ENCODE measurements at places on chromosomes 4 and X.

DNA sequence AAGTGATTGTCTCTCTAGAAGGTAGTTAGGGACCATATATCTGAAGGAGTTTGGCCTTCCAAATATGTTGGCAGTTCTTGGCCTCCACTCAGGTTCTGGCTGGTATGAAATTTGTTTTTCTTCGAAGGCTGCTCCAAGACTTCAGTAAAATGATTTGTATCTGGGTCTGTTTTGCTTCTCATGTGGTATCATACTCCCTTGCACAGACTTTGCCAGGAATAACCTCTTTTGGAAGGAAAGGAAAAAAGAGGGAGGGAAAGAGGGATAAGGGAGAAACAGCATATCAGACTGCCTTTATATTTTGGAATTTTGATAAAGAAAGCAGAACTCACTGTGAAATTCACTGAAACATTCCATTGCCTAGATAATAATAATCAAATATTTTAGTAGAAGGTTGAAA lies 242.1 kb upstream of the HHIP start:
- DNase-seq, result no peak

DNA sequence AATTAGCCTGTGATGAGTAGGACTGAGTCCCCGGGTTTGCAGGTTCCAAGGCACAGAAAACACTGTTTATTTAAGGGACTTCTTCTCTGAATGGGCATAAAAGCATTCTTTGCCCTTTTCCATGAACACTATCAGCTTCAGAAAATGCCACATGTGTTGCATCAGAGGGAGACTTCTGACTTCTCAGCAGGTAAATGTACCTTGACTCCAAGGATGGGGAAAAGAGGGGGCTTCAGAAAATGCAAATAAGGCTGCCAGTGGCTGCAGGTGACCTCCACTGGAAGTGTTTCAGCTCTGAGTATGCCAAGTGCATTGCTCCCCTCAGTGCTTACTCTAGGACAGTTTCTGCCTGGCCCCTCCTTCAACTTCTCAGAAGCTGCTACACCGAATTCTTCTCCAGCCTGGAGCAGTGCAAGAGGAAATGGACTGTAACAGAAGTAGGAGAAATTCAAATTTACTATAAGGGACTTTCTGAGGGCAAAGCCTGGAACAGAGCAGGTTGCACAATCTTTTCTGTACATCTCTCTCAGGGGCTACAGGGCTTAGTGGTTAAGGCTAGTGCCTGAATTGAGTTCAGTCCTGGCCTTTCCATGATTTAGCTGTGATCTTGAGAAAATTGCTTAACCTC lies 233.2 kb downstream of the PTTG2 start:
- no peak for DNase-seq

GRCh38 chrX:110025395-110025794 lies 22.5 kb downstream of the TMEM164 start:
- DNase-seq, result no peak

GRCh38 chrX:78622831-78623230 lies 36.3 kb downstream of the RTL3 start:
- DNase-seq, result no peak

DNA sequence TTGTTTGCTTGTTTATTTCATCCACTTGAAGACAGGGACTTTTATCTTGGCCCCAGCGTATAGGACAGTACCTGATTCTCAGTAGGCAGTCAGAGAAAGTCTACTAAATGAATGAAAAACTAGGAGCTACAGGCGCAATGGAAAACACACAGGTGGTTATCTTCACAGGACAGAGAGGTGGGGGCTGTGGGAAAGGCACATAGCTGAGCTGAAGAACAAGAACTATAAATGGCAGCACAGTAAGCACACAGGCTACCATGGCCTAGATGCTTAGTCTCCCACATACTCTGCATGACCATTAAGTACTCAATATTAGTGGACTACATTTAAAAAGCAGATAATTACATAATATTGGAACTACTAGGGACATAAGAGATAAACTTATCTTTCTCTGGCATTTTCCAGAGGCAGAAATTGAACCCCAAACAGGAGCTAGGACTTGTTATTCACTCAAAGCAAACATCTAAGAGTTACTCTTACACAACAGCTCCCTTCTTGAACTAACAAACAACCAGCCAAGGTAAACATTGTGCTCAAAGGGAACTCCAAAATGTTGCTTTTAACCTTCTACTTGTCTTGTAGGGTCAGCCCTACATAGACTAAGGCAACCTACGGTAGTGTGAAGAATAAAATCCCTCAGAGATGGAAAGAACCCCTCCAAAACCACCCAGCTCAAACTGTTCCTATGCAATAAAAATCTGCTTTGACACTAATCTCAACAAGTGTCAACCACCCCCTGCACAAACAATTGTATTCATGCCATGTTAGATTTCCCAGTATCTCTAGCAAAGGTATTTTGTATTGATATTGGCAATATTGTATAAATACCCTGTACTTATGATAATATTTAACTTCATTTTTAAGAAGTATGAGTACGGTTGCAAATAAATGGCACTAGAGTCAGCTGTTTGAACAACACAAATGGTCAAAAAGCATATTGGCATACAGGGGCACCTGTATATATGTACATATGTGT lies 593.6 kb downstream of the KLHL13 start:
- DNase-seq, result no peak

DNA sequence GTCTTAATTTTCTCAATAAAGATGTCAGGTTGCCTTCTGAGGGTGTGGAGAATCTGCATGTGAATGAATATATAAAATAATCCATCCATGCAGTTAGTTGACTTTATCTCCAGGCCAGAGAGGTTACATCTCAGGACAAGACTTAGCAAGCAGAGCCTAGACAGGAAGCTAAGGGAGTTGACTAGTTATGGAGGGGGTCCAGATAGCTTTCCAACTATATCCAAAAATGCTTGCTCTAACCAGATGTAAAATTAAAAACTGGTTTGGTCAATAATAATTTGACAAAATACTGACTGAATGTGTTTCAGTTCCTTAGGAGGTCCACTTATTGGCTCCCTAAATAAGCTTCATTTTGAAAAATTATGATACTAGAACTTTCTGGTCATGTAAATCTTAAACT lies 101.4 kb downstream of the PAPSS1 start:
- no peak for DNase-seq

DNA sequence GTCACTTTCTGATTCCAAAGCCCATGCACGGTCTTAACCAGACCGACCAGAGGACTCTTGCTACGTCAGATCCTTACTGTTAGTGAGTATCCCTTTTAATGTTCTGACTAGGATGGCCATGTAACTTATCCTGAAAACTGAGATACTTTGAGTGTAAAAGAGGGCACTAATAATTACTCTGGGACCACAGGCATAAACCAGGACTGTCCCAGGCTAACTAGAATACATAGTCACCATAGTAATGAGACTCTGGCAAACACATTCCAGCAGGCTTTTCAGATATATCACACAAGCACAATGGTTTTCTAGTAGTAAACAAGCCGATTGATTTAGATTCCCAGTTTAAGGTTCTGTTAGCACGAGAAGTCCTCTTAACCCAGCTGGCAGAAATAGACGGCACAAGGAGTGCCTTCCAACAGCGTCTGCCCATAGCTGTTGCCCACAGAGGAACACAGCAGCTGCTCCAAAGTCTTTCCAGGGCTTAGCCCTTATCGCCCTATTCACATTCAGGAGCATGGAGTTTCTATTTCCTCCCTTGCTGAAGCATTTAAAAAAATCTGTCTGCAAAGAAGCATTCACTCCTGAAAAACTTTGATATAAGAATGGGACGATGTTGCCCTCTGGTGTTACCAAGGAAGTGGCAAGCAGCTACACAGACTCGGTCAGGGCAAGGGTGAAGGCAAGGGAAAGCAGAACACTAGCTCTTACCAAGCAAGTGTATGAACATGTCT lies 92.4 kb downstream of the CXCL13 start:
- DNase-seq, result no peak

GRCh38 chr4:38072578-38072977 lies 112.4 kb downstream of the PTTG2 start:
- DNase-seq, result no peak

DNA sequence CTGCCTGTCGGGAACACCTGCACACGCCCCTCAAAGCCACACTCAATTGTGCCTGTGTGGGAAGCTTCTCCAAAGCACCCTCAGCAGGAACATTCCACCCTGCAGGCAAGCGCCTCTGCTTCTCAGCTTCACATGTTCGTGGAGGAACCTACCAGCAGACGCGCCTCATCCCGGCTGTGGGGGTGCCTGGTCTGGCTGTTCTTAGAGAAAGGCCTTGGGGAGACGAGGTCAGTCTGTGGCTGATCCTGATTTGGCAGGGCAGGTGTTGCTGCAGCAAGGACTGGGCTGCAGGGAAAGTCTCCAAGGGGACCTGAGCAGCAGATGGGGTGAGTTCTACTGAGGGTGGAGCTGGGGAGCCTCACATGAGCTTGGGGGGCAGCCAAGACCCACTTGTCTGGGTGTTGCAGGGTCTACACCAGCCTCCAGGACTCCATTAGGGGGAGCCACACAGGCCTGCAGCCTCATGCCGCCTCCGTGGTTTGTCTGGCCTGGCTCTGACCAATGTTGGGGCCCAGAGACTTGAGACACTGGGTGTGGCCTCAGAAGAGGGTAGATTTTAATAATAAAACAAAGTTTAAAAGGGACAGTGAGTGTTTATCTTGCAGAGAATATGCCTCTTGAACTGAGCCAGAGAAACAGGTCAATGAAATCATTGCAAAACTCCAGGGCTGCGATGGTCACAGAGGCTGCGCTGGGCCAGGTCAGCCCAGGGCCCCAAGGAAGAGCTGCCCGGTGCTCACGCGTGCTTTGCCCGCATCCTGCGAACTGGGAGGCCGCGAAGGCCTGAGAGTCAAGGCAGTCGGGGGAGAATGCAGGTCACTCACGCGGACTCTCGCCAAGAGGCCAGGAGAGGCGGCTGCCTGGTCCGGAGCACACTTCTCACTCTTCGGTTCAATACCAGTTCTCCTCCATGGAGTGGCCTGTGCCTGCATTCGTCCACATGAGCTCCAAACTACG lies 21.1 kb downstream of the RNF212 start:
- DNase-seq, result no peak

GRCh38 chr4:94574616-94575015 lies 122.9 kb downstream of the PDLIM5 start:
- no peak for DNase-seq

DNA sequence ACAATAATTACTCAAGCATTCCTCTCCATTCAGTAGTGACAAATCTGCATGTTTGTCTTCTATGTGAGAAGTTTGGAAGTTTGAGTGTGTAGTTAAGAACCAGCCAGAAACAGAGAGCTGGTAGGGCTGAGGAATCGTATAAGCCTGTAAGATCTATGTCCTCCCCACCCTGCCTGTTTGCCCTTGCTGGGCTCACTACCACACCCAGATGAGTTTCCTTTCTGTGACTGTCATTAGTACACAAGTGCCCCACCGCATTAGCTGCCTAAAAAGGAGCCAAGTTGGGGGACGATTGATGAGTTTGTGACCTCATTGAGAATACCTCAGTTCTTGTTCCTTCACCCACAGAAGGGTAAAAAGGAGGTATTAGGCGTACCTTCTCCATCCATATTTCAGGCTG lies 28.3 kb downstream of the DOCK11 start:
- no peak for DNase-seq

Measured in stimulated activated CD8-positive, alpha-beta memory T cell treated with anti-CD3 and anti-CD28 coated beads, Interleukin-15, amount 100 ng/mL, for 24 hours (primary cell).